ENCODE measurements at places on chromosomes 3 and 15.
A peak's percentile ranks its signal among the peaks of the same experiment; 100 is the strongest.

DNA sequence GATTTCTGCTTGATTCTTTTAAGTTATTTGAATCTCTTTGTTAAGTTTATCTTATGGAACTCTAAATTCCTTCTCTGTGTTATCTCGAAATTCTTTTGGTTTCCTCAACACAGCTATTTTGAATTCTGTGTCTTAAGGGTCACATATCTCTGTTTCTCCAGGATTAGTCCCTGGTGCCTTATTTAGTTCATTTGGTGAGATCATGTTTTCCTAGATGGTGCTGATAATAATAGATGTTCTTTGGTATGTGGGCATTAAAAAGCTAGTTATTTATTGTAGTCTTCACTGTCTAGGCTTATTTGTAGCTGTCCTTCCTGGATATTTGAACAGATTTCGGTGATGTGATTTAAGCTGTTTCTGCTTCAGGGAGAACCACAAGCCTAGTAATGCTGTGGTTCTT lies 615.6 kb upstream of the NECTIN3 start:
- DNase-seq: no peak

DNA sequence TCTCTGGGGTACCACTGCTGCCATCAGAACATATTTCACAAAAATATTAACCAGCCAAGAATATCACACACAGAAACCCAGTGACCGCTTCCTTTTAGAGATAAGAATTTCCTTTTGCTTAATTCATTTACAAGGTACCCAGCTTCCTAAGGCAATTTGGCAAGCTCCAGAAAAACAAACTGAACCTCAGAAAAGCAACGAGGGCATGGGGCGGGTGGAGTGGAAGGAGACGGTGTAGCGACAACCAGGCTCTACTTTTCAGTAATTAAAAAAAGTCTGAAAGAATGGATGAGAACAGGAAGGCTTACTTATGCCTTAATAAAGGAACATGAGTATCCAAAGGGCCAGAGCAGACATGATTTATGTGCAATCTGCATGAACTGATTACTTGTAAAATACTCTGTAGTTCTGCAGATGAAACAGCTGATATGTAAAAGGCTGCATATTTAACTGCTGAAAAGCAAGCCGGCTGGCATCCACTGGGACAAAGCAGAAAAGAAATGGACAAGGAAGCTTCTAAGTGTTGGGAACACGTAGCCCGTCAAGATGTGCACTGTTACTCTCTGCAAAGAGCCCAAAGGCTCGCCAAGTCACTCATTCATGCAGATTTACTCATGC lies 18.6 kb downstream of the RFTN1 start:
- no peak for DNase-seq

GRCh38 chr3:50542177-50543034 lies 25.1 kb downstream of the C3orf18 start:
- DNase-seq: peak; percentile 87

- peak; percentile 34 for DNase-seq
These were observed 106.0 kb downstream of the MEX3B start for GRCh38 chr15:81939604-81940440.

GRCh38 chr3:128415773-128416577 lies 50.7 kb downstream of the DNAJB8 start:
- no peak for DNase-seq

DNA sequence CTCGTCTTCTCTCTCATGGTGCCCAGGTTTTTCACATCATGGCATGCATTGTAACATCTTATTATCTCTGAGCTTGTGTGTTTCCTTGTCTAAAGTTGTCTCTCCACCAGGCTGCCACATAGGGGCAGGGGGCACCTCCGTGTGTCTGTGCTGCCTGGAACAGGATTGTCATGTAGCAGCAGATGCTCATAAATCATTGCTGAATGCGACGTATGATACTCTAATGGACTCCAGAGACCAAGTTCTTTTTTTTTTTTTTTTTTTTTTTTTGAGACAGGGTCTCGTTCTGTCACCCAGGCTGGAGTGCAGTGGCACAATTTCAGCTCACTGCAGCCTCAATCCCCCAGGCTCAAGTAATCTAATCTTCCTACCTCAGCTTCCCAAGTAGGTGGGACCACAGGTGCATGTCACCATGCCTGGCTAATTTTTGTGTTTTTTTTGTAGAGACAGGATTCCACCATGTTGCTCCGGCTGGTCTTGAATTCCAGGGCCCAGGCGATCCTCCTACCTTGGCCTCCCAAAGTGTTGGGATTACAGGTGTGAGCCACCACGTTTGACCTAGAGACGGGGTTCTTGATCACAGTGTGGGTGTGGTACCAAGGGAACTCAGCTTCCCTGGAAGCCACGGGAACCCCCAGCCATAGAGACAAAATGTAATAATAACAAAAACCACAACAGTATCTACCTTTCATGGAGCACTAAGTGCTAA lies 4.7 kb upstream of the DNASE1L3 start:
- DNase-seq: no peak

DNA sequence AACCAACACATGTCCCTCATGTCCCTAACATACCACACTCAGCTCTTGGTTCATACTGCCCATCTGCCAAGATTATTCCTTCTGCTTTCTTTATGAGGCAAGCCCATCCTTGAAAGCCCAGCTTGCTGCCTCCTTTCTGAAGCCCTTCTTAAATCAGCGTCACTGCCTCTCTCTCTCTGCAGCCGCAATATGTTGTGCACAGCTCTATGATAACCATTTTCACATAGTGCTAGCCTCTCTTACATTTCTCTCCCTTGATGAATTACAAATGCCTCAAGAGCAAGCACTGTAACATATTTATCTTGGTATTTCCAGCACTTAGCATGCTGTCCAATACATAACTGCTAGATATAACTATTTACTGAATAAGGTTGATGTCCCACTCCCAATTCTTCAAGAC lies 86.5 kb downstream of the TNIK start:
- DNase-seq: no peak

DNA sequence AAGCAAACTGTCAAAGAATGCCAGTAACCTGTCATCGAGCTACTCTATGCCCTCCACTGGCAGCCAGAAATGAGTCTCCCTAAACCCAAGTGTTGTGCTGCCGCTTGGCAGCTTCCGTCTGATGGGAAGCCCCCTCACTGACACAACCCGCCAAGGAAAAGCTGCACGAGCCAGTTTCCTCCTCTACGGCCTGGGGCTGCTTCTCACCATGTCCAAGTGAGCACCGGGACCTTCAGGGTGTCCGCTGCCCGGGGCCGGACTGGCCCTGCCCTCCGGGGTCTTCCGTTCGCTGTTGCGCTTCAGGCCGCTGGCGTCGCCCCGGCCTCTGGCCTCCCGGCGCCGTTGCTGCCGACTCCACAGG lies 490 bp downstream of the TOMM70 start:
- DNase-seq: no peak
